Right cardiac atrium (tissue), 5 donors: ENCODE measurements at places on chromosomes 5 and 9. TPM values are rescaled to one million over a fixed set of nuclear protein-coding genes. Genes with fewer than 3 reads are reported as not detected.
A peak's percentile ranks its signal among the peaks of the same experiment; 100 is the strongest.

GRCh38 chr9:132898051-132898450 lies 19.4 kb downstream of the SPACA9 start:
- DNase-seq: no peak

GRCh38 chr9:28207657-28208056 lies 634.4 kb upstream of the C9orf72 start:
- DNase-seq: no peak

DNA sequence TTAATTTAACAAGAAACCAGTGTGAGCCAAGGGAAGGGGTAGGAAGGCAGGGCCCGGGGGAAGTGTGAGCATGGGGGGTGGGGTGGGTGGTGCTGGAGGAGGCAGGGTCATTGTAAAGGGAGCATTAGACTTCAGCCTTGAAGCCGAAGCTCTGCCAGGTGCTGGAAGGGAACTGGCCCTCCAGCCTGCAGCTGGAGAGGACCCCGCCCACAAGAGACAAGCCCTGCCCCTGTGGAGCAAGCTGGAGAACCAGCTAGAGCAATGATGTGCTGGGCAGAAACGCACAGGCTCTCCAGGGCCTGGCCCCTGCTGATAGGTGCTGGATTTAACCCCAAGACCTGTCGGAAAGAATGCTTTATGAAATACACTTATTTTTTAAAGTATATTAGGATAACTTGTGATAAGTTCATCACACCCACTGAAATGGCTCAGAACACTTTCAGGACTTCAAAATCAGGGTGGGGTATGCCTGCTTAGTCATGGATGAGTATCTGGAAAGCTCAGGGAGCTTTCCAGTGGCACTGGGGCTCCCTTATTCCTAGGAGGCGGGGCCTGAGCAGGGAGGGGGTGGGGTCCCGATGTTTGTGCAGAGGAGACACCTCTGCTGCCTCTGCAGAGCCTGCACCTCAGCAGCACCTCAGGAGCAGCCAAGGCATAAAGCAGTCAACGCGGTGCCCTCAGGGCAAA lies 27.1 kb downstream of the UBE2QL1 start:
- no peak for DNase-seq

DNA sequence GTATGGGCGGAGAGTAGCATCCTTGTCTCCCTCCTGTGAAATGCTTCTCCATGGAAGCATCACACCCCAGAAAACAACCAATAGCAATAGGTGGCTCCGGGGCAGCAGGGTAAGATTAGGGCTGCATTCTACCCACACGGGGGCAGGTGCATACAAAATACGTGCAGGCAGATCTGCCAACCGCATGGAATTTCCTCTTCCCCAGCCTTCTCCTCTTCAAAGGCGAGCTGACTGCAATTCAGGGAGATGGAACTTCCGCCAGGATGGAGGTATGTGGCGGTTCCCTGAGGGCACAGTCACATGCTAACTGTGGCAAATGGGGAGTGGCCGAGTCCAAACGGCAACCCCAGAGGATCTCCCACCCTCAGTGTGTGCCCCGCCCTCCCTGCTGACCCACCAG lies 81.5 kb downstream of the LMNB1 start:
- DNase-seq: no peak

DNA sequence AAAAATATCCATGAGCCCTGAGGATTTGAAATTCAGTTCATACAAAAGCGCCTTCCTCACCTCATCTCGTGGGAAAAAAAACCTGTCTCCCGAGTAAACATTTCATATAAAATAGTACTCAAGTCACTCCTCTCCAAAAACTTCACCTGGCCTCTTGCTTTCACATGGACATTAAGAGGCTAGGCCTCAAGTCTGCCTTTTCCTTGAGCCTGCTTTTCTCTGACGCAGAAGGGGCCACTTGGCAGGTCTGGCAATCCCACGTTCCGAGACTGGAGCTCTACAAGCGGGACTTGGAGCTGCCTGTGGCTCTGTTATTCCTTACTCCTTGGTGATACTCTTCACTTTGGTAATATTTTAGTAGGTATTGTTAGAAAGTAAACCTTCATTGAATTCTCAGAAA lies 26.9 kb upstream of the CKS2 start:
- no peak for DNase-seq

- no peak for DNase-seq
Observed at GRCh38 chr9:105007143-105007542, 79.2 kb upstream of the ABCA1 start.

DNA sequence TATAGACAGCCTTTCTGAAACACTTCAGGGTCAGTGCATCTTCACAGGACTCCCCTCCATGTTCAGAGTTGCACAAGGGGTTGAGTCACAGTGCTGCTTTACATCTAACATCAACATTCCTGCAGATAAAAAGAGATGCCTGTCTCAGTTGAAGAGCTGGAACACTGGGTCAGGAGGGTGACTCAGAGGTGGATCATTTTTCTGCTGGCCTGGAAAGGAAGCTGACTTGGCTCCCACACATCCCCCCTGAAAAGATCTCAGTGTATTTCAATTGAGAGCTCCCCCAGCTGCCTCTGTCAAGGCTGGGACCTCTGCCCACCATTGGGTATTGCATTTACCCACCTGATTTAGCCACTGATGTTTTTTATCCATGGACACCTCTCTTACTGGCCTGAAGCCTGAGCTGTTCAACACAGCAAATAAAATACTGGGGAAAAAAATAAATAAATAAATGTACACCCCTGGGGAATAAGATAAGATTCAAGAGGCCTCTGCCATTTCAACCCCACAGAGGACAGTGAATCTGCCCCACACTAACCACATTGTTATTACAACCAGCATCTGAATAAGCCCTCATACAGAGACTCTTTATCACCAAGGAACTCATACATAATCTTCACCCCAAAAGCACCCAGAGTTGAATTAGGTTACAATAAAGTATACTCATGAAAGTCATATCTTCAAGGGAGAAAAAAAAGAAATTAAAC lies 716.4 kb downstream of the SEMA5A start:
- no peak for DNase-seq

DNA sequence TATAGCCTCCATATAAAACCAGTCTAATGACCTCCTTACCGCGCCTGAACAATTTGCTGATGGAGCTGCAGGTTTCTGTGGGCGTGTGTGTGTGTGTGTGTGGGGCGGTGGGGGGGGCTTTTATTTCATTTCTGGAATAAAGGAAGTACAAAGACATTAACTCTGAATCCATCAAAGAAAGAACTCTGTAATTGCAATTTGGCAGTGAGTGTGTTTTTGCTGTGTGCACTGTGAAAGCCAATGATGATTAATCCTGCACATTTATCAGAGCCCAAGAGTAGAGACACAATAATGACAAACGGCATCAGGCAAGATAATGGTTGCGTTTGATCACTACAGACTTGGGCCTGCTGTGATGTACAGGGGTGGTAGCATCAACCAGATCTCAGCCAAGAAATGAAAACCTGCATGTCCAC lies 29.3 kb upstream of the NDFIP1 start:
- no peak for DNase-seq

DNA sequence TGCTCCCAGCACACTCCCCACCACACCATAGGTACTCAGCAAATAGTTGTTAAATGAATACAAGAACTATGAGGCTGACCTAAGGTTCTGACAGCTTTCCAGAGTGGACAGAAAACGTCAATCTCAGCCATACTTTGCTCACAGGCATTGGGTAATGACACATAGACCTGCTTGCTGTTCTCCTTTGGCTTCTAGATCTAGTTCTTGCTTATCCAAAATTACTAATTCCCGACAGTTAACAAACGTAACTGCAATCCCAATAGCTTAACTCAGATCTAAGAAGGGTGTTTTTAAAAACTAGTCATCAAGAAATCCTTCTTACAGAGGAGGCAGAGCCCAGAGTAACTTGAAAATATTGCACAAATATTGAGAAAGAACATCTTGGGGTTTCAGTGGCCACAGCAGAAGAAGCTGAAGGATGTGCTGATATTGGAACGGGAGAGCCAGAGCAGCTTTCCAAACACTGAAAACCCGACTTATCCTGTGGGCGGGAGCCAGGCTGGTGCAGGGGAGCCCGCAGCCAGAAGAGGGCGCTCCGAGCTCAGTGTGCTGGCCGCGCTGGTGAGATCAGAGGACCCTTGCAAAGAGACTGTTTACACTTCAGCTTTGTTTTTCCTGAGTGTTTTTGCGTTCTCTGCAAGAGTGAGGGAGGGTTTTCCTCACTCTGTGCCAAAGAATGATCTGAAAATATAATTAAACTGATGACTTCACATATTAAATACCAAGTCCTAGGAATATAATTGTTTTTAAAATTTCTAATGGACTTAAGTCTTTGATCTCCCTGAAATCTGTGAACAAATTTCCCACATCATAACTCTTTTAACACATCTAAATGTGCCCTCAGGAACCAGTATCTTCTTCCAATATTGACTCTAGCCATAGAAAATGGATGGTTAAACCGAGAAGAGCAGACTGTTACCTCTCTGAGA lies 30.3 kb downstream of the FGF1 start:
- peak; percentile 95 for DNase-seq

DNA sequence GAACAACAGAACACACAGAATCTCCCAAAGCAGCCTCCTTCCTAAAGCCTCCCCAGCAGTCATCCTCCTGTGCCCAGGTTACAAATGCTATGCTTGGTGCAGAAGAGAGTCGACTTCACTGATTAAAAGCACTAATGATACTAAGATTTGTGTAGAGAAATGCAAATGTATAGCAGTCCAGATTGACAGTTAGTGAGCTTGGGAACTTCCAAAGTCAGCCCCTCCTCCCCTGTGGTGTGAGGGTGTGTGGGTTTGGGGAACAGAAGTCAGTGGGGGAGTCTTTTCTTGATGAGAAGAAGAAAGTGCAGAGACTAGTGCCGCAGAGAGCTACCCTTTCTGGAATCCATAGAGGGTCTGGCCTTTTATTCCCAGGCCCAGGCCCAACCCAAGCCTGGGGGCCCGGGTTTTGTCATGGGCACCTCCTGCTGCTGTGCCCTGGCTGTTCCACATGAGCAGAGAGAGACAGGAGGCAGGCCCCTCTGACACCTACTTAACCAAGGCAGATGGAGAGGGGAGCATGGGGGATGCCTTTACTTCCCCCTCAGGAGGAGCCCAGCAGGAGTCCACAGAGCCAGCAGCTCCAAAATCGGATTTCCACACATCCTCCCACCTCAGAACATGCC lies 173.3 kb downstream of the DENND1A start:
- DNase-seq: no peak

DNA sequence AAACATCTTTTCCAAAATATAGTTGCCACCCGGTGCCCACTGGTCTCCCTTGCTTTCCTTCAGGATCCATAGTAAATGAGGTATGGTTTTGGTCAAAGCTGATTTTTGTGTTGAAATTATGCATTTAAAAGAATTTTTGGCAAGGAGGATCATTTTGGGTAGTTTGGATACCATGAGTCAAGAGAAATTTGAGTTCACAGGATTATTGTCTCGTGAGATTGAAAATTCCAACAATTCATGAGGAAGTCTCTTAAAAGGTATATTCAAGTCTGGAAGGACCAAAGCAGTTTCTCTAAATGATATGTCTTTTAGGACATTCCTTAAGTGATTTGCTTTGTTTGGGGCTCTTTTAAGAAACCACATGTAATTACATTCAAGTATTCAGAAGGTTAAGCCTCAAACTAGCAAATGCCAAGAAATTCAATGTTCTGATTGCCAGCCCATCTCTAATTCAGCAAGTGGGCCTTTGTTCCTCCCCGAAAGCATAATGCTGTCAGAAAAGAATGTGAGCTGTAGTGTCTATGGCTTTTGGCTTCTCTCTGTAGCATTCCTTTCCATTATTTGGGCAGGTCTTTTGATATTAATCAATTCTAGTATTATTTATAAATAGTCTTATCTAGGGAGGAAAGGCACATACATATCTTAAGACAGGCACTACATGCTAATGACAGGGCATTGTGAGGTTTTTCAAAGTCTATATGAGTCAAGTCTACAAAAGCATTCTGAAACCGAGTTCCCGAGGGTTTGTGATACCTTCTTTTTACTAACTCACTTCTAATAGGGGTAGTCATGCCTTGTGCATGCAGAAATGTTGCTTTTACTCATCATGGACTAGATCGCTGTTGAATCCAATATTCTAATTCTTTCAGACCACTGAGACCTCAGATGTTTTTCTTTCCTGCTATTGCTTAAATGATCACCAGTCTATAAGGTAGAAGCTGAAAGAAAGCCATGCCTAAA lies 453.9 kb downstream of the ENC1 start:
- DNase-seq: no peak

DNA sequence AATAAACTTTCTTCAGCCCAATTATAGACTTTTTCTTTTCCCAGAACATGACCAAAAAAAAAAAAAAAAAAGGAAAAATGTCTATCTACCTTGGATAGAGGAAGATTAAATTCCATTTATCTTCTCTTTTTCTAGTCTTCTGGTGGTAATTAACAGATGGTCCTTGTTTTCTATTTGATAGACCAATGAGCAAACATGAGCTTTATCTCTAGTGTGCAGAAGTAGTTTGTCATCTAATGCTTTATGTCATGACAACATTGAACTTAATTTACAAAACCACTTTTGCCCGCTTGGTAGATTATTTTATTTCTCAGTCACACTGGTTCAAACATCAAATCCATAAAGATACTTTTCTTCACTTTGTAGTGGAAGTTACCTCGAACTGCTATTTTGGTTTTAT lies 69.5 kb upstream of the ELL2 start:
- no peak for DNase-seq

DNA sequence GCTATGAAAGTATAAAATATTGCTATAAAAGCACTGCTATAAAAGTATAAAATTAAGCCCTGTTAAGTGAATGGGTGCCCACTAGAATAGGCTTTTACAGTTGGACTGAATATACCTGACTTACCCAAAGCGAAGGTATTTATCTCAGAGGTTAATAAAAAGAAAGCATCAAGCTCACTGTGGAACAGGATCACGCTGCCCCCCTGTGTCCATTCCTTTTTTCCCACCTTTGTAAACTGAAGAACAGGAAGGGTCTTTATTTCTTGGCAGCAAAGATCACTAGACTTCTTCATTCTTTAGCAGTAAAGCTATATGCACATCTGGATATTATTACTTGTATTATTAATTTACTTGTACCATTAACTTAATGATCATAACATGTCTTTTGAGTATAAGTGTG lies 22.1 kb upstream of the PLPP6 start:
- DNase-seq: no peak

- DNase-seq: no peak
Observed at GRCh38 chr9:112822618-112823017, 68.1 kb downstream of the SLC46A2 start.

GRCh38 chr5:127839496-127840197 lies 136.5 kb downstream of the CCDC192 start:
- no peak for DNase-seq

- DNase-seq: no peak
Observed at GRCh38 chr5:10111571-10111970, 138.1 kb downstream of the ATPSCKMT start.

DNA sequence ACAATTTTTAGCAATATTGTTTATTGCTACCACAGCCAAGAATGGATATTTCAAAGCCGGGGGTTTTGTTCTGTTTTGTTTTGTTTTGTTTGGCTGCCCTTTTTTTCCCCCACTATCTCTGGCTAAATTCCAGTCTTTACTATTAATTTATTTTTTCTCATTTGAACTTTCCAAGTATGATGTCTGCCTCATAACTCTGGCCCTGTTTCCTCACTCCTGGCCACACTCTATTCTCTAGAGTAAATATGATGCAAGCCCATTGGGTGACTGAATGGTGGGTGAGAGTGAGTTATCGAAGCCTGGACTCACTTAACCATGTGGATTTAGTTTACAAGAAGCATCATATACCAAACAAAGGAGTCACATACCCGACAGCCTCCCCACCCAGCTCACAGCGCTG lies 41.9 kb downstream of the WDR36 start:
- DNase-seq: no peak

The ZDHHC11B gene
- 6.6 TPM for polyA plus RNA-seq

The TLX3 gene
- polyA plus RNA-seq: not detected

The HTR4 gene
- 1.3 TPM for polyA plus RNA-seq

The FSTL4 gene
- not detected for polyA plus RNA-seq

The IFNA2 gene
- not detected for polyA plus RNA-seq

The HAND1 gene
- polyA plus RNA-seq: 3.6 TPM

The PDLIM4 gene
- 35.0 TPM for polyA plus RNA-seq

The PDCD1LG2 gene
- polyA plus RNA-seq: 1.8 TPM

The UBAP2 gene
- polyA plus RNA-seq: 10.2 TPM
